ENCODE measurements at places on chromosomes 1 and 21. TPM values are rescaled to one million over a fixed set of nuclear protein-coding genes. Genes with fewer than 3 reads are reported as not detected.

NLRP3 gene
- 0.97 TPM for total RNA-seq

LINGO4 gene
- total RNA-seq: not detected

APCS gene
- total RNA-seq: not detected

ZC3H12A gene
- total RNA-seq: 21.6 TPM

COL18A1 gene
- 33.7 TPM for total RNA-seq

BEND5 gene
- not detected for total RNA-seq

HES2 gene
- not detected for total RNA-seq

PIGV gene
- 10.3 TPM for total RNA-seq

SPRR5 gene
- total RNA-seq: not detected

C8A gene
- total RNA-seq: not detected

TMEM51 gene
- total RNA-seq: 18.6 TPM

RGS2 gene
- total RNA-seq: 25.9 TPM

PYHIN1 gene
- not detected for total RNA-seq

PRMT2 gene
- total RNA-seq: 164 TPM

NPHP4 gene
- 6.5 TPM for total RNA-seq

CYP4B1 gene
- not detected for total RNA-seq

IFNLR1 gene
- under 0.01 TPM for total RNA-seq

REN gene
- total RNA-seq: 4.3 TPM

OSBPL9 gene
- total RNA-seq: 85.4 TPM

OR2L3 gene
- not detected for total RNA-seq

WNT2B gene
- total RNA-seq: 2.6 TPM

KRTAP22-1 gene
- total RNA-seq: not detected

AHCTF1 gene
- 35.8 TPM for total RNA-seq

UBE2U gene
- total RNA-seq: not detected

TRPM2 gene
- under 0.01 TPM for total RNA-seq

AIRE gene
- not detected for total RNA-seq

KAZN gene
- total RNA-seq: 8.6 TPM

RSBN1 gene
- total RNA-seq: 12.1 TPM

RGS18 gene
- not detected for total RNA-seq

ARHGEF2 gene
- total RNA-seq: 146 TPM

SRGAP2C gene
- total RNA-seq: 22.2 TPM

KRTAP15-1 gene
- not detected for total RNA-seq

HMGCS2 gene
- total RNA-seq: not detected

CD5L gene
- not detected for total RNA-seq

PTPN7 gene
- total RNA-seq: not detected

MTHFR gene
- total RNA-seq: 21.6 TPM
